Activated effector memory CD4-positive, alpha-beta T cell treated with Interleukin-2 at 50 U/mL for 16 hours (primary cell): ENCODE measurements at places on chromosomes 2 and 18.

DNA sequence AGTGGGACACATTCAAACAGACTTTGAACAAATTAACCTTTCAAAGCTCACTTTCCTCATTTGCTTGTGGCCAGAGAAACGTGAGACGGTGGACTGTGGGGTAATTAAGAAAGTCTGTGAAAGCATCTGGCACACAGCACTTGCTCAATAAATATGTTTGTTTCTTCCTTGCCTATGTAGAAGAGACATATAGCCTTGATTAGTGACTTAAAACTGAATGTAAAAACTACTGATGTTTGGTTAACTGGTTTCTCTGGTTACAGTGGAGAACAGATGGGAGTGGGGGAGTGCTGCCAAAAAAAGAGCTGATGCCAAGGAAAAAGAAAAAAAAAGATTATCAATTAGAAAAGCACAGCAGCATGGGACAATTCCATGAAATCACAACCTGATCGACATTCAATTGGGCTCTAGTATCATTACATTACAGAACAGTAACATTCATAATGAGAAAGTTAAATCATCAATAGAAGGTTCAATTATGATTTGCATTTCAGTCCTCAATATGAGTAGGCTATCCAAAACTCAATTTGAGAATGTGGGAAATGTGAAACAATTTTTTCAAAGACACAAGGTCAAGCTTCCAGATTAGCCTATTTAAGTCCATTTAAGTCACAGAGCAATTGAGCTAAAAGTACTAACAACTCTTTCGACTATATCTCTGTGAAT lies 14.7 kb downstream of the CUL3 start:
- DNase-seq = no peak

GRCh38 chr2:210503001-210503623 lies 26.6 kb upstream of the LANCL1 start:
- no peak for DNase-seq

GRCh38 chr18:12315490-12315889 lies 7.4 kb downstream of the TUBB6 start:
- no peak for DNase-seq

DNA sequence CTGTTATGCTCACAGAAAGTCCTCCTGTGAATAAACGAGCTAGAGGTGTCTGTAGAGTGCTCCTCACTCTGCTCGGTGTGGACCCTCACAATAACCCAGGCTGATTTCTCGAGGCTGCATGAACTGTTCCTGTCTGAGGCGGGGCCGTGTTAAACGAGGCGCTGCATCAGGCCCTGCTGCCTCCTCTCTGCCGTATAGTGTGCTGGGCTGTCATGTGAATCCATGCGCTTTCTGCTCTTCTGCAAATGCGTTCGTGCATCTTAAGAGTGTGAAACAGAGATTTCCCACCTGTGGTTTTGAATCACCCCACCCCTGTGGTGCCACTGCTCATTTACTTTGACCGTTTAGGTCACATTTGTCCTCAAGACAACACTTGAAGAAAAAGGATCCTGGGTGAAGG lies 26.2 kb downstream of the TRAF3IP1 start:
- DNase-seq = no peak

DNA sequence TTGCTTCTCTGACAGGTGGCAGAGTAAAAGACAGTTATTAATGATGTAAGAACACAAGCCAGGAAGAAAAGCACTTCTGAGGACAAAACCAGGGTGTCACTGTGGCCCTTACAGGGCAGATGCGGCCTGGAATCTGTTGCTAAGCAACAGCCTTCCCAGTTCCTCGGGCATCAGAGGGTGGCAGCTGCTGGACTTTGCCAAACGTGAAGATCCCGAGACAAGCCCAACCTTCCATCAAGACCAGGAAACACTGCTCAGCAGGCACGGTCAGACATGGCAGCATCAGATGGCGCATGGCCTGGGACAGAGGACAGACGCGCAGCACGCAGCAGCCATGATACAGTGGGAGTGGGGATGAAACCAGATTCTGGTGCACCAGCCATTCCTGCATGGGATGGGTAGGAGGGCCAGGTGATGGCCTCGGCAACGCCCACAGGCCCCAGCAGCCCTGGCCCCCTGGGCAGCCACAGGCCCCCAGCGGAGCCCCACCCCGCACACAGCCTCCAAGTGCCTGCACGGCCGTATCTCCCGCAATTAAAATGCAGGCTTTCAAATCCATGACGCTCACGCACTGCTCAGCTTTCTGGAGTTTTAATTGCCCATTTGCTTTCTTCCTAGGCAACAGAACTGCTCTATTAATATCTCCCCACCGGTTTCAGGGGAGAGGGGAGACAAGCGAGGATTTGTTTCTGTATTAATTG lies 89.0 kb downstream of the EIPR1 start:
- DNase-seq = no peak

DNA sequence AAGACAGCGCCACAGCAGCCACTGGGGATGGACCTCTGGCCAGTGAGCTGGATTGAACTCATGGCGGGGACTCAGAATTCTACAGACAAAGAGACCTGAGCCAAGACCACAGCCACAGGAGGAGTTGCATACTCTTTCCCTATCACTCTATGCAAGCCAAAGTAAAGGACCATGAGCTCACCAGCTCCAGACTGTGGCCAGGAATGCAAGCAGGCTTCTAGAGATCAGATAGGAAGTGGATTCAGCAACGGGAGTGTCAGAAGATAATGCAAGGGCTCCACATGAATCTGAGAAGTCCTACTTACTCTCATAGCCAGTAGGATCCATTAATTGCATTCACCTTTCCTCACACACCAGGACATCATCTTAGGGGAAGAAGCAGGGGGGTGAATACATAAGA lies 415.4 kb upstream of the POU3F3 start:
- no peak for DNase-seq

DNA sequence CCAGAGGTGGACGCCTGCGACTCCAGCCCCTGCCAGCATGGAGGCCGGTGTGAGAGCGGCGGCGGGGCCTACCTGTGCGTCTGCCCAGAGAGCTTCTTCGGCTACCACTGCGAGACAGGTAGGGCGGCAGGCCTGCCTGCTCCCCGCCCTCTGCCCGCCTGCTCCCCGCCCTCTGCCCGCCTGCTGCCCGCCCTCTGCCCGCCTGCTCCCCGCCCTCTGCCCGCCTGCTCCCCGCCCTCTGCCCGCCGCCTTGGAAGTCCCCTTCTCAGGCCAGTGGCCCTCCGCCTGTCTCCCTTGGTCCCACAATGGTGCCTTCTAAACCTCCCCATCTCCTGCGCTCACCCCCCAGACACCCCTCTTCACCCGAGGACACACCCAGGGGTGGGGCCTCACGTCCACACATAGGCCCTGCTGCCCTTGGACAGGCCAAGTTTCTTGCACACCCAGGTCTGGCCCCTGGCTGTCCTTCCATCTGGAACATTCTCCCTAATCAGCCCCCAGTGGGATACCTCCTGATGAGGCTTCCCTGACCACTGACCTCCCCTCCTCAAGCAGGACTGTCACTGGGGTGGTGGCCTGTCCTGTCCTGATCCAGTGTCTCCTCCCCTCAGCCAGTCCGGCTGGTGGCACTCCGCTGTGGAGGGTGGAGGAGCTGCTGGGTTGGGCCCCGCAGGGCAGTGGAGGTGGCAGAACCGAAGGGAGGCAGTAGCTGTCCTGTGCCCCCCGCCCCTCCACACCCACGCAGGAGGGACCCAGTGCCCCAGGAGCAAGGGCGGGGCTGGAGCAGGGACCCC lies 37.9 kb downstream of the MTERF4 start:
- DNase-seq = peak; percentile 25

DNA sequence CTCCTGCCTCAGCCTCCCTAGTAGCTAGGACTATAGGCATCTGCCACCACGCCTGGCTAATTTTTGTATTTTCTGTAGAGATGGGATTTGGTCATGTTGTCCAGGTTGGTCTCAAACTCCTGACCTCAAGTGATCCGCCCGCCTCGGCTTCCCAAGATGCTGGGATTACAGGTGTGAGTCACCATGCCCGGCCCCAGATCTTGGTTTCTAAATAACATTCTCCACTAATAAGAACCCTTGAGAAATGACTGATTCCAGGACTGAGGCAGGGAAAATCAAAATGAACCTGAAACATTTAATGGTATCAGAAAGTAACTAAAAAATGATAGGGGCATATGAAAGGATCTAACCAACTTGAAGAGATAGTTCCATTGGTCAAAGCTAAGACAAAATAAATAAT lies 34.0 kb downstream of the BMPR2 start:
- no peak for DNase-seq
